CD4-positive, alpha-beta T cell (primary cell): ENCODE measurements at places on chromosomes 1 and 21.

- DNase-seq, result no peak
Observed at GRCh38 chr1:245188403-245188802, 33.6 kb downstream of the KIF26B start.

- no peak for DNase-seq
Observed at GRCh38 chr21:42358937-42359336, 7.4 kb downstream of the TFF1 start.

- DNase-seq, result no peak
Observed at GRCh38 chr1:197557302-197557701, 218.0 kb downstream of the DENND1B start.

DNA sequence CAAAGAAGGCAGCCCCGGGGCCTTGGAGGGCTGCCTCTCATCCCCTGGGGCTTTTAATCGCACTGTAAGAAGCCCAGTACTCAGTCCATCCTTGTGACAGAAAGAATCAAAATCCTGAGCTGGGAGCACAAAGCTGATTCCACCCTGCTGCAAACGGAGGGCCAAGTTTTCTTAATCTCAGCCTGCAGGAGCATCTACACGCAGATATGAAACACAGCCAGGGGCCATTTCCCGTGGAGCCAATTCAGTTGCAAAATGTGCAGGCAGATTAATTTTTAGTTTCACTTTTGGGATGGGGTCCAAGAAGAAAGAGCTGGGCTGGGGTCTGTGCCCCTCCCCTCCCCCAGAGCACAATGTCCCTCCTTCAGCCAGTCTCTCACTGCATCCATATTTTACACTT, 4.4 kb downstream of the LYPD8 start:
- no peak for DNase-seq

- DNase-seq, result no peak
Observed at GRCh38 chr21:18917622-18918021, 514.0 kb upstream of the TMPRSS15 start.

DNA sequence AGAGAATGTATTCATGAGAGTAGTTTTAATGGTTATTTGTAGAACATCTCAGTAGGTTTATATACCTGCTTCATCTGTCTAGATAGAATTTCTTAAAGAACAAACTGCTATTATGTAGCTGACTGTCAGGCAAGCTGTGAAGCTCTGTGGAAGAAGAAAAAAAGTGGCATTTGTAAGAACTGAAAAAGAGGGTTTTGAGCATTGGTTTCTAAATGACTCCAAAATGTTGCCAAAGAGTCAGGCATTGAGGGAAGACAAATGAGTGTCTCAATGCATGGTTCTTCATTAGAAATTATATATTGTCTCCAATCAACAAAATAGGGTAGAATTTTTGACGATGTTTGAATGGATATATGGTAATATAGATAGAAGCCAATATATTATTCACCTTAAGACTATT, 1276.1 kb downstream of the KCNT2 start:
- DNase-seq, result no peak

- DNase-seq, result no peak
Observed at GRCh38 chr1:154842635-154843034, 27.4 kb downstream of the KCNN3 start.

DNA sequence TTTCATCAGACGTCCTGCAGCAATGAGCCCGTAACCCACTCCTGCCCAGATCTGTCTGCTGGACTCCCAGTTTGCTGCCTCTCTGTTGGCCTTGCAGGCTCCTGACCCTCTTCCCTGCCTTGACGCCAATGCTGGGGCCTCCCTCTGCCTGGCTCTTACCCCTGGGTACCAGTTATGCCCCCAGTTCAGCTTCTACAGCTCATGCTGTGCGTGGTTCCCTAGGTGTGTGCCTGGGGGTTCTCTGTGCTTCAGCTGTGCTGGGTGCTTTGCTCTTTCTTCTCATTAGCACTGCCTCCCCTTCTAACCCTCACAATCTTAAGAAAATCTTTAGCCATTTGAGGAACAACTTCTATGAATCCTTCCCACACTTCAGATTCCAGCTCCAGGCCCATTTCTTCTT, 151.4 kb downstream of the ZSCAN20 start:
- no peak for DNase-seq

DNA sequence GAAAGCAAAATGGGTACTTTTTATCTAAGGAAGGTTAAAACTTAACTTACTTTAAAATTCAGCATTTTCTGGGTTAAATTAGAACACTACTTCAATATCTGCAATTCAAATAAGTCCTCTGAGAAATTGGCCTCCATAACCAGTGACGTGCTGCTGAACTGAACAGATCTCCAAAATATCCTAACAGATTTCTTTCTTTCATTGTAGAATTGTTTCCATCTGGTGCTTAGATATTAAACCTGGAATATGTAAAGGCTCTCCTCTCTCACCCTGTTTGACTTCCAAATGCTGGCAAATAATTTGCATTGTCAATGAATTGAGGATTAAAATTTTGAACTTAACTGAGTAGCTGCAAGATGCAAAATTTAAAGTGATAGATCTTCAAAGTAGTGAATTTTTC, 316.9 kb upstream of the CXADR start:
- DNase-seq, result no peak

GRCh38 chr1:110011527-110012041, 22.8 kb upstream of the STRIP1 start:
- DNase-seq, result no peak

DNA sequence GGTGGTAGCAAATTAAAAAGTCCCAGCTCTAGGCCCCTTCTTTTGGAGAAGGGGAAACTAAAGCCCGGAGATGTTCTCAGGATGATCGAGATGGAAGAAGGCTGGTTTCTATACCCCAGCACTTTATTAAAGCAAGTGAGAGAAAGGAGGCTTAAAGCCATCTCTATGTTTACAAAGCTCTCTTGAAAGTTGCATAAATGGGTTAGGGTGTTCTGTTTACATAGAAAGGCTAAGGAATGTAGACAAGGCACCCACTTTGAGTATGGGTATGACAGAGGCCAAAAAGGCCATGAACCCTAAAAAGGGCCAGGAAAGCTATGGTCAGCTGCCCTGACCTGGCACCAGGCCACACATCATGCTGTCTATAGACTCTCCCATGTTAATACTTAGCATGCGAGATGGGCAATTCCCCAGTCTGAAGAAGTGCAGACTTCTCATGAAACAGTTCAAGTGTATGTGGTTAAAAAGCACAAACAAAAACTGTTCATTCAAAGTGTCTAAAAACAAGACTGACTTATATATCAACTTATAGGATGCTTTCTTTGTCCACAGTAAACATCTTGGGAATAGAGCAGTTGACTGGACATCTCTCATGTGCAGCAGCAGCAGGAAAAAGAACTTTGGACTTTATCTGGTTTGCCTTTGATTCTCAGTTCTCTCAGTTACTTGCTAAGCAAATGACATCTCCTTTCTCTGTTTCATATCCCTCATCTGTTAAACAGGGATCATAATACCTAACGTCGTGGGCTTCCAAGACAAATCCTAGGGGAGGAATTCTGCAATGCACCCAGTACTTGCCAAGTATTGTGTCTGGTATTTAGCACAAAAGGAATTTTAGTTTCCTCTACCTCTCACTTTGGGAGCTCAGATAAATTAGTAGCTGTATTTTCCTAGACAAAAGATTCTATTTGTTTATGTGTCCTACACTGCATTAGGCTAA, 521.6 kb downstream of the PLPP3 start:
- DNase-seq, result no peak

DNA sequence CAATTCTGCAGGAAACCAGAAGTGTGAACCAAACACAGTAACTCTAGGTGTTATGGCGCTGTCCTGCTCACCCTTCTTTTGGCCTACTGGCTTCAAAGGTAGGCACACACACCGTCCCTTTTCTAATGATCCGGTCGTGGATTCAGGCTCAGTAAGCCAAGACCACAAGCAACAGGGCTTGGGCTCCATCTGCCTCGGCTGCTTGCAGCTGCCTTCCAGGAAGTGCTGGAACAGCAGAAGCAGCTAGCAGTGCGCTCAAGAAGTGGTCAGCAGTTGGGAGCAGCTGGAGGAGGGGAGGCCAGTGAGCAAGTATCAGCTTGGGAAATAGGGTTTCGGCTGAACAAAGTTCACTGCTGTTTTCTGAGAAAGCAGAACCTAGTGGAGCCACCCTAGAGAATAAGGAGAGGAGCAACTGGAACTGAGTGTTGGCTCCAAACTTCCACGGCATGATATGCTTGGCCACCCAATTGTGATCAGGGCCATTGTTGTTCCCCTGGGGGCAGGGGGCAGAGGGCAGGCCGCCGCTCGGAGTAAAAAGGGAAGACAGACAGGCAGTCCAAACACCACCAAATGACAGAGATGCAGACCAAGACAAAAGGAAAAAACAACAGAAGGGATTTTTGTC, 173.4 kb downstream of the TOMM20 start:
- DNase-seq, result peak; percentile 43

- no peak for DNase-seq
Observed at GRCh38 chr1:43451701-43452532, 1.8 kb downstream of the HYI start.
